IPS-NIHi11 (cell line): ENCODE measurements at places on chromosomes 7 and 10.
A peak's percentile ranks its signal among the peaks of the same experiment; 100 is the strongest.

- no peak for DNase-seq
Measured at GRCh38 chr10:32347363-32348022, 535 bp upstream of the EPC1 start.

- no peak for DNase-seq
Measured at GRCh38 chr7:38274486-38274885, 1.1 kb upstream of the TARP start.

DNA sequence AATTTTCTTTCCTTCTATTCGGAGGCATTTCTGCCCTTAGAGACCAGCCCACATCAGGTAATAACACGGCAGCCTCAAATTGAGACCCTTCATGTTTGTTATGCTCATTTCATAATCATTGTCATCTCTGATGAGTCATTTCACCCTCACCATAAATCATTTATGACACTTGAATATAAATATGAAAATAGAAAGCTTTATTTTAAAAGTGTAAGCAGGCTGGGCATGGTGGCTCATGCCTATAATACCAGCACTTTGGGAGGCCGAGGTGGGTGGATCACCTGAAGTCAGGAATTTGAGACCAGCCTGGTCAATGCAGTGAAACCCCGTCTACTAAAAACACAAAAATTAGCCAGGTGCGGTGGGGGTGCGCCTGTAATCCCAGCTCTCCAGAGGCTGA lies 57.4 kb upstream of the EGFR start:
- DNase-seq = no peak

DNA sequence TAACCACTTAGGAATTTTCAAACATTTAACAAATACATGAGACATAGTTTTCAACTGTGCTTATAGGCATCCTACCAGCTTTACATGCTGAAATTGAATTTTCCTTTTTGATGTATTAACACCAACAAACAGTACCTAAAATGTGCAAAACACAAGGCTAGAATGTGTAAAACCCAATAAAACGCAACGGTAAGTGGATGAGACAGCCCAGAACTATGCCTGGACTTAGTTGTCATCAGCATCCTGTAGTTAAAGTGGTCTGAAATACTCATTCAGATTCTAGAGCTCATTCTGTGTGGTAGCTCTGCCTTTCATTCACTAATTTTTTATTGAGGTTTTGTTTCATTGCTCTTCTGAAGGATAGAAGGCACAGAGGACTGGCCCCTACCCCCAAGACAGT lies 137.1 kb downstream of the BMPER start:
- no peak for DNase-seq

DNA sequence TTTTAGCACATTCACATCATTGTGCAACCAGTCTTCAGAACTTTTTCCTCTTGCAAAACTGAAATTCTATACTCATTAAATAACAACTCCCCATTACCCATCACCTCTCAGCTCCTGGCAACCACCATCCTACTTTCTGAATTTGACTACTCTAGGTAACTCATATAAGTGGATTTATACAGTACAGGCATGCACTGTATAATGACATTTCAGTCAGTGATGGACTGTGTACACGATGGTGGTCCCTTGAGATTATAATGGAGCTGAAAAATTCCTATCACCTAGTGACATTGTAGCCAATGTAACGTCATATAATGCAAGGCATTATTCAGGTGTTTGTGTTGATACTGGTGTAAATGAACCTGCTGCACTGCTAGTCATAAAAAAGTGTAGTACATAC lies 60.1 kb downstream of the BTRC start:
- DNase-seq = no peak

DNA sequence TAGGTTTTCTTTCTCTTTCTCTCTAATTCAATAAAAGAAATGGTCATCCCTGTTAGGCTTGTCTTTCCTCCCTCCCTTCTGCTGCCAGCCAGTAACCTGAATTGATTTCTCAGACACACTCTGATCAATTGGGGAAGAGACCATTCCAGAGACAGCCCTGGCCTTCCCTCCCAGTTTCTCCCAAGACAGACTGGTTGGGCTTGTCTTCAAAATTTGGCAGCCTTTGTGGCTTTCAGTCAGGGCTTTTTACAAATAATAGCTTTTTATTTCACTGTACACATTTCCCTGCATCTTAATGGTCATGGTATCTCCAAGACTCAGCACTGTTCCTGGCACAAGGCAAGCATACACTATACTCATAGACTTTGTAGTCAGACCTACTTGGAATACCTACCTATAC lies 33.9 kb downstream of the BCAP29 start:
- no peak for DNase-seq

- DNase-seq = no peak
Measured at GRCh38 chr10:70578371-70578947, 24.1 kb downstream of the PRF1 start.

DNA sequence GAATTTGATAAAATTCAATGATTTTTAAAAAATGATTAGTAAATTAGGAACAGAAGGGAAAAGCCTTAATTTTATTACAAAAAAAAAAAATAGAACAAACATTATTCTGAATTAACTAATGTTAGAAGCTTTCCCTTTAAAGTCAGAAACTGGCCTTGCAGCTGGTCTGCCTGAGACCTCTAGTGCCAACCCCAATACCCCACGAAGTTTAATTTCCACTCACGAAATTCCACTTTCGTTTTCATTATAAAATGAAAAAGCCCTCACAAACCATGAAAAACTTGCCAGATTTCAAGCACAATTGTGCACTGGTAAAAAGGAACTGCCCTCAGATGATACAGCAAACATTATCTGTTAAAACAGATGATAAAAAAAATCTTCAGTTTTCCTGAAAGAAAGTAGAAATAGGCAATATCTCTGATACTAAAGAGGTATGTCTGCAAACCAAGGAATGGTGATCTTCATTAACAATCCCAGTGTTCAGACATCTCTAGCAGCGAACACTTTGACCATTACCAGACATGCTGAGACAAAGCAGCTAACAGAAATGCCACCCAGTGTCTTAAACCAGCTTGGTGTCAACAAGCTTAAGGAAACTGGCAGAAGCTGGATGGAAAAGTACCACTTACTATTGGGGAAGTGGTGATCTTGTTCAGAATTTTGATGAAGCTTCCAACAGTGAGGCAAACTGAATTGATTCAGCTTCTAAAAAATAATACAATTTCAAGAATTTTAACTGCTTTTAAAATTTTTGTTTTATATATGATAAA lies 80.2 kb downstream of the PALS2 start:
- no peak for DNase-seq

DNA sequence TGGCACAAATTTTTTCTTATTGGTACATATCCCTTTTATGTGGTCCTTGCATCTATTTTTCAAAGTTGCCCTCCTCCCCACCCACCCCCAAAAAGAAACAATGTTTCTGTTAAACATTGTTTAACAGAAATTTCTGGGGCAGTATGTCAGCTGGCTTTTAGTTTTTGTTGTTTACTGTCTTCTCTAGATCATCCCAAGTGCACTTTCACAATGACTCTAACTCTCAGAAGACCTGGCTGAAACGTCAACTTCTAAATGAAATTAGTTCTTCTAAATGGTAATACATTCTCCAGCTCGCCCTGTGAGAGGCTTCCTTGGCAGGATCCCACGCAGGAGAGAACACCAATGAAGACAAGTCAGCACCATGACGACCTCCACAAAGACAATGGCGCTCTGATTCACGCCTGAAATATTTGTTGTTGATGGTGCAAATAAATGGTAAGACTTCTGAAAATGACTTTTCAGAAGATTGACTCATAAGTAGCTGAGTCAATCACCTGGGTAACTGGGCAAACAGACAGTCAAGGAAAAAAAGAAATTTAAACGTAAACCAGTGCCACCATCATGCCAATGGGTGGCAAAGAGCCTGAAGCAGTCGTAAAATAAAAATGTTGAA lies 293.7 kb downstream of the FZD1 start:
- DNase-seq = no peak

DNA sequence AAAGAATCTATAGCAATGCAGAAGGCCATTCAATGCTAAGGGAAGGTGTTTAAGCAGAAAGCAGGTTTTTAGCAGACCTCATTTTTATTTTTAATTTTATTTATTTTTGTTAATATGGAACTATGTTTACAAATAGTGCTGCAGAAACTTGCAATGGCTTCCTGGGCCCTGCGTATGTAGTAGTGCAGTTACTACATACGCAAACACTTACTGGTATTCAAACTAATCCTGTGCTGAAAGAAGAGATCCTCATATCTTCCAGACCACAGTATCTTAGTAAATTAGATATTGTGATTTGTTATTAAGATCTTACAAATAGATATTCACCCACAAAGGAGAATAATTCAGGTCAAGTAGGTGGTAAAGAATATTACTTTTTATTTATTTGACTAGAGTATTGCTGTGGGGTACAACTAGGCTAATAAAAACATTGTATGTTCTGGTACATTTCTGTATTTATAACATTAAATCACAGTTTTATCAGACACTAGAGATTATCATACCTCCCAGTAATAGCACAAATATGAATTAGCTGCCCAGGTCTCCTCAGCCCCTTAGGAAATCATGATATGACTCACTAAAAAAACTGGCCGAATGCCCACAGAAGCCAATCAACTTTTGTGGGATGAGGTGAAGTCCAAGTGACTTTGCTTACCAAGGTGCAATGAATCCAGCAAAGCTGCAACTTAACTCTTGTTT lies 57.6 kb downstream of the RNLS start:
- no peak for DNase-seq

DNA sequence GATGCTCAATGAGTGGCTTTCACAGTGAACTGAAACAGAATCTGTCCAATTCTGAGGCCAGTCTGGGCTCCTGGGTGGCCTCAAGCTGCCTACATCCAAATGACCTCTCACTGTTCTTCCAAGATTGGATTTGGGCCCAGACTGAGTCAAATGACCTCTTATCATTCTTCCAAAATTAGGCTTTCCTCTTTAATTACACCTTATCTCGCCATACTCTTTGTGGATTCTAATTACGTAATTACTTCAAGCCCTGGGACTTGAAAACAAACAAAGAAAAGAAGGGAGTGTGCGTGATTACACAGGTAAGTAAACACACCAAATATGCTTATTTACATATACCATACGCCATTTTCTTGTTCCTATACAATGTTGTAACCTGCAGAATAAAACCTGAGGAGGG lies 18.8 kb downstream of the SORBS1 start:
- DNase-seq = no peak

GRCh38 chr7:150476819-150477631 lies 26.6 kb downstream of the GIMAP8 start:
- no peak for DNase-seq

- no peak for DNase-seq
Measured at GRCh38 chr10:13732465-13732881, 145.7 kb downstream of the PRPF18 start.

DNA sequence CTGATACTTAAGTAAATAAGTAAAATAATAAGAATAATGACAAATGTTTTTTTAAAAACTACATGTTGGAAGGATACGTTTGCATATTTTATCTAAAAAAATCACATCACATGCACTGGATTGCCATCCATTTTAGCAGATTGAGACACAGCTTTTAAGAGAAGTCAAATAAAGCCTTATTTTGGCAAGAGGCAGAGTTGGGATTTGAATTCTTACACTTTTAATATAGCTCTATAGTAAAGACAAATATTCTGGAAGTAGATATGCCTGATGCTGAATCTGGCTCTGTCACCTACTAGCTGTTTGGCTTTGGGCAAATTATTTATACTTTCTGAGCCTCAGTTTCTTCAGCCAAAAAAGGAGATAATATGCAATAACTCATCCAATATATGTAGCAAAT lies 386.4 kb downstream of the ETV1 start:
- DNase-seq = no peak

DNA sequence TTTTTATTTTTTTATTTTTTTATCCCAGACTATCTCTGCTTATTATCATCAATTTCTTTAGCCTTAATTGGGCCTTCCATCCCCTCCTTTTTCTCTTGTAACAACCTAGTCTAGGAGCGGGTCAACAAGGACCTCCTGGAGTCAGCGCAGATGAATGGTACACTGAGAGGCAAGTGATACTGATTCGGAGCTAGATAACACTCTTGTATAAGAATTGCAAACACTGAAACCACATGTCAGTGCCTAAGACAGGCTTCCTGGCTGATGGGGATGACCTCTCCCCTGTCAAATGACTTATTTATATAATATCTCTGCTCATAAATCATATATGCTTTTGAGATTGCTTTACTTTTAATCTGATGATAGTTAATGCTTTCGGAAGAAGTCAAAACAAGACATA lies 22.7 kb downstream of the BPGM start:
- no peak for DNase-seq

DNA sequence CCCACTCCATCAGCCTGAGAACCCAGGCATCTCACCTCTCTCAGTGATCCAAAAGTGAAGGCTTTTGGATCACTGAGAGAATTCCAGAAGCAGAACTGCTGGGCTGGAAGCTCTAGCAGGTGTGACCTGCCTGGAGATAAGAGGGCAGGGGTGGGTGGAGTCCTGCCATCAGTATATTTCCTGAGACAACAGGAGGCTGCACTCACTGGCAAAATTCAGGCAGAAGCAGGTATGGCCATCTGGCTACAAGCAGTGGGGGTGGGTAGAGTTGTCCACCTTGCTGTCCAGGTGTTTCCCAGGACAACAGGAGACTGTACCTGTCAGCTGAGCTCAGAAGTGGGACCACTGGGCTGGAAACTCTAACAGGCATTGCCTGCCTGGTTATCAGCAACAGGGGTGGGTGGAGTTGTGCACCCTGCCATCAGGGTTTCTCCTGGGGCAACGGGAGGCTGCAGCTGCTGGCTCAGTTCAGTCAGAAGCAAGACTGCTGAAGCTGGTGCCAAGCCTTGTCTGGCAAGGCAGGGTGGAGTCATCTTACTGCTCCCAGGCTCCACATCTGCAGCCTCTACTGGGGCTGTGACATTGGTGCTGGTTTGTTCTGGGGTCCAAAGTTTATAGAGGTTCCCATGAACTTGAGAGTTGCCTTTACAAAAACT lies 47.2 kb upstream of the SFTPD start:
- no peak for DNase-seq

- peak; percentile 42 for DNase-seq
Measured at GRCh38 chr7:110718503-110719205, 372.3 kb upstream of the LRRN3 start.

DNA sequence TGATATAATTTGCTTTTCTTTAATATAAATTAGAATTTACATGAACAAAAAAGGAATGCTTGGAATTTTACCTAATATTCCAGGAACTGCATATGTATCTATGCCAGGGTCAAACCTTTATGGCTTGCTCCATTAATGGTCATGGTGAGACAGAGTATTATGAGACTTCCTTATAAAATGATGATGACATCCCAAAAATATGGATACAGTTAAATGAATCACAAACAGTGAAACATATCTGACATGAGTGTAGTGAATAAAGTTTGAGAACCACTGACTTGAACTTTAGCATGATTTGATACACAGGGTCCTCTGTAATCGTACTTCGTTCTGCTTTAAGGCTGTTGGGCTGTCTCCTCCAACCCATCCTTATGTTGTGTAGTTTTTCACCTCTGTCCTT lies 51.8 kb downstream of the MARCHF5 start:
- DNase-seq = no peak

DNA sequence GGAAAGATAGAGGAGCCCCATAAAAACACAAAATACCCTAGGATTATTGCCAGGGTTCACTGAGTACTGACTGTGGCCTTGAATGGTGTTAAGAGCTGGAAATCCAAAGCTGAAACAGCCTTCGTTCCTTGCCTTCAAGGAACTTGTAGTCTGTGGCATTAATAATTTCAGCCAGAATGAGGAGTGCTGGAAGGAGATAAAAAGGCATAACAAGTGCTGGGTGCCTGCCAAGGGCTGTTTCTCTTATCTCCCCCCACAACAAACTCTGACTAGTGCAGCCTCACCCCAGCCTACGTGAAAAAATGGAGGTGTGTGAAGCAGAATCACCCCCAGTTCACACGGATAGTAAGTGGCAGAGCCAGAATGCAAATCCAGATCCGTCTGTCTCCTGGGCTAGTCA lies 199.1 kb upstream of the LYZL2 start:
- DNase-seq = no peak

GRCh38 chr10:9951481-9952257 lies 1066.0 kb upstream of the CELF2 start:
- DNase-seq = no peak
